ENCODE measurements at places on chromosomes 13 and 19. TPM values are rescaled to one million over a fixed set of nuclear protein-coding genes. Genes with fewer than 3 reads are reported as not detected.

The SIGLEC7 gene
- total RNA-seq = not detected

The CBY2 gene
- total RNA-seq = not detected

The FUZ gene
- 13.6 TPM for total RNA-seq

The ZNF628 gene
- 13.7 TPM for total RNA-seq

The KCNC3 gene
- 10.6 TPM for total RNA-seq

The FGF14 gene
- 17.8 TPM for total RNA-seq

The URAD gene
- not detected for total RNA-seq

The CGB3 gene
- total RNA-seq = not detected

DNA sequence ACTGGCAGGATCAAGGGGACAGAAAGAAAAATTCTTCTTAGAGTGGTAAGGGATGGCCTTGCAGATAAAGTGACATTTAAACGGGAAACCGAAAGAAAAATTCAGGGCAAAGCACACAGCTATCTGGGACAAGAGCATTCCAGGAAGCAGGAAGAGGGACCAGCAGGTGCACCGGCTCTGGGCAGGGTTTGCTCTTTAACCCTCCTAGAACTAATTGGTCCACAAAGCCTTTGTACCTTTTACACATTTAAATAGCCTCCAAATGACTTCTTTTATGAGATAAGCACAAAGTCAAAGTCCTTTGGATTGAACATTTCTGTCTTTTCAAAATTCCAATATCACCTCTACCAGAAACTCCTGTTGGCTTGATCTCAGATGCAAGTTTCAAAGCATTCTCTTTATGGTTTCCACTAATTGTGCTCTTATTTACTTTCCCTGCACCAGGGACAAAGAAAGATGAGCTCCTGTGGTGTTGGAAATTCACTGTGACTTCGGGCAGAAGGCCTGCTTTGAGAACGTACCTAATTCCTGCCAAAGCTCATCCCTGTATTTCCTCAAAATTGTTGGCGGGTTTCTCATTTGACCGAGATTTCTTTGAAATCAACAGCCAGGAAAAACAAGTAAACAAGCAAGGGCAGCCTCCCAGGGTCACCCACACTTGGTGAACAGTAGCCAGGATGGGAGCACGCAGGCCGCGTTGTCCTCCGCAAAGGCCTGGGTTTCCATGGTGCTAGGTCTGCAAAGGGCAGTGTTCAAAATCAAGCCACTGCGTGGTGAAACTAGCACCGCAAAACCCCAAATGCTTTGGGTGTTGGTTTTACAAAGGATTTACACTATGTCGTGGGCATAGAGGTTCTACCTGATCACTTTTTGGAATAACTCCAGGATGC is 98.6 kb downstream of the IRS2 start:
- DNase-seq = no peak

- no peak for DNase-seq
These were observed 1.8 kb upstream of the CD37 start for GRCh38 chr19:49333418-49333805.

- peak; percentile 50 for DNase-seq
These were observed 1.3 kb downstream of the SOX21 start for GRCh38 chr13:94710881-94711560.

DNA sequence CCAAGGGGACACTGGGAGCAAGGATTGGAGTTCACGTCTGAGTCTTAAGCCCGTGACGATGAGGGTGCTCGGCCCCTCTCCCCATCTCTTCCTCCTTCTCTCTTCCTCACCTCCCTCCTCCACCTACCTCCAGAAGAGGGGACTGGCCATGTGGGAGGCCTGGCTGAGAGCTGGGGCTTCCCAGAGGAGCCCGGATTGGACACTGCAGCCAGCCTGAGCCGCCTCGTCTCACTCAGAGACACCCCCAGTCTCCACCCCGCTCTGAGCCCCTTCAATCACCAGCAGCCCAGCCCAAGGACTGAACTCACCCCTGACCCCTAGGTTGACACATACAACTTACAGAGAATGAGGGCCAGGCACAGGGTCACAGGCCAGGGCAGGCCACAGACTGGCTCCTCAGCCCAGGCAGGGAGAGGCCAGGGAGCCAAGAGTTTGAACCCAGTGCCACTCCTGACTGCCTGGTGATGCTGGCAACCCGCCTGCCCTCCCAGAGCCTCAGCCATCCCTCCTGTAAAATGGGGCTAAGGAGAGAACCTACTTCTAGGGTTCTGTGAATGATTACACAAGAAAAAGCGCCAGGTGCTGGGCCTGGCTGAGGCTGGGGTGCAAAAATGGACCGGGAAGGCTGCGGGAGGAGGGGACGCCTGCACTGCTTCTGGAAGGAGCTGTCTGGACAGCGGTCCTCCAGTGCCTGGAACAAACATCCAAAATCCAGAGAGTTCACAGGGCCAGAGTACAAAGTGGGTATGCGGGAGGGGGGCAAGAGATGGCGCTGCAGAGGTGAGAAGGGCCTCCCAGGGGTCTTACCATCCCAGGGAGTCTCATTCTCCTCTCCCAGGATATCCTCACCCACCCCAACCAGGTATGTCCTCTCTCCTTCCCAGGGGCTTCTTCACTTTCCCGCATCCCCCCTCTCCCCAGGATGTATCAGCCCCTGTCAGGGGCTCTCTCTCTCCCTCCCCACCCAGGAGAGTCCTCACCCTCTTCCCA is 1.1 kb downstream of the CD79A start:
- DNase-seq = no peak

GRCh38 chr19:5343848-5344247 is 3.2 kb upstream of the PTPRS start:
- DNase-seq = no peak

GRCh38 chr19:2081873-2082810 is 14.0 kb downstream of the MOB3A start:
- no peak for DNase-seq

DNA sequence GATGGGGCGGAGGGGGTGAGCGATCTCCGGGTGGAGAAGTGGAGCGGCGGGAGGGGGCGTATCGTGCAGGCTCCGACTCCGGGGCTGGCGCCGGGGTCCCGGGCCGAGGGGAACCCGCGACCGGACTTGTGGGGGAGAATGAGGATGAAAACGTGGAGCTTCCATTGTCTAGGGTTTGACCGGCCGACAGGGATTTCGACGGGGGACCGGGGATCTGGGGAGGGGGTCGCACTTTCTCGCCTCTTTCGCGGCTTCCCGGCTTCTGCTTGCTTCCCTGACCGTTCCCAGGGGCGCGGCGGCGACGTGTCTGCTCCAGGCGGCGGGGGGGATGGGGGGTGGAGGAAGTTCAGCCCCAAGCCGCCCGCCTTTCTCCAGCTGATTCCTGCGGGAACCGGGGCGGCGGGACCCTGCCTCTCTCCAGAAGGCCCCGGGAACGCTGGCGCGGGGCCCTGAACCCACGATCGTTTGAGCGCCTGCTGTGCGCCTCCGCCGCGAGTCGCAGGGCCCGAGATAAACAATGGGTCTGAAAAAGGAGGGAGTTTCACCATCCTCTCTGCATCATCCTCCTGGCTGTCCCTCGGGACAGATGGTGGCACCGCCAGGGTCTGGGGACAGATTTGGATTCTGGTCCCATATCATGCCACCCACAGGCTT is 790 bp downstream of the TPM4 start:
- peak; percentile 68 for DNase-seq

- no peak for DNase-seq
These were observed 221.5 kb downstream of the TEX29 start for GRCh38 chr13:111541752-111542529.

DNA sequence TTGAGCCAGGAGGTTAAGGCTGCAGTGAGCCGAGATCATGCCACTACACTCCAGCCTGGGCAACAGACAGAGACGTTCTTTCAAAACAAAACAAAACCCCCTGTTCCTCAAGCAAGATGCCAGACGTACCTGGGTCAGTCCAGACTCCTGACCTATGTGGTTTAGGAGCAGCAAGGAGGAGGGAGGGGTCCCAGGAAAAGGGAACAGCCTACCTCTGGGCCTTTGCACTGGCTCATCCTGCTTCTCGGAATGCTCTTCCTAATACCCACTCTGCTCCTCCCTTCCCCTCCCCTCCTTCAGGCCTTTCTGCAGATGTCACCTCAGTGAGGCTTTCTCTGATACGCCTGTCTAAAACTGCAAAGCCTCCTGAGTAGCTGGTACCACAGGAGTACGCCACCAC is 9.5 kb downstream of the RINL start:
- no peak for DNase-seq

- DNase-seq = no peak
These were observed 68.8 kb downstream of the DNAJC3 start for GRCh38 chr13:95745752-95746151.

- DNase-seq = no peak
These were observed at the start of gene LGALS14 for GRCh38 chr19:39704181-39705044. Gene LGALS14, plus strand, starts transcription at chr19:39704481. Its CDS starts 48 bp downstream, at chr19:39704529.
